ENCODE measurements at places on chromosomes 2 and 18.

- no peak for DNase-seq
Measured at GRCh38 chr2:24337890-24338289, 22.4 kb downstream of the ITSN2 start.

DNA sequence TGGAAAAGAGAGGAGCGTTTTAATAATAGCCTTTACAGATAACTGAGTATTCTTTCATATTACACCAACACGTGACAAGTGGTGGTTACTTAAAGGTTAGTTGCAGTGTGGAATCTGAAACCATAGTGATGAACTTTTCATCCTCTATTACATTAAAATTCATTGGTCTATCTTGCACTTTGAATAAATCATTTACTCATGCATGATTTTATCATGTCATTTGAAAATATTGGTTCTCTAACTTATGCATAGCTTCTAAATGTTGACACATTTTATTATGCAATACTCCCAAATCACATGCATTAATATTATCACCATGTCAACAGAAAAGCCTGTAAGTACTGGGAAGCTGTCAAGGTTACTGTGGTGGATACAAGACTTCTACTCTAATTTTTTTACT lies 1432.2 kb downstream of the LRP1B start:
- DNase-seq: no peak

DNA sequence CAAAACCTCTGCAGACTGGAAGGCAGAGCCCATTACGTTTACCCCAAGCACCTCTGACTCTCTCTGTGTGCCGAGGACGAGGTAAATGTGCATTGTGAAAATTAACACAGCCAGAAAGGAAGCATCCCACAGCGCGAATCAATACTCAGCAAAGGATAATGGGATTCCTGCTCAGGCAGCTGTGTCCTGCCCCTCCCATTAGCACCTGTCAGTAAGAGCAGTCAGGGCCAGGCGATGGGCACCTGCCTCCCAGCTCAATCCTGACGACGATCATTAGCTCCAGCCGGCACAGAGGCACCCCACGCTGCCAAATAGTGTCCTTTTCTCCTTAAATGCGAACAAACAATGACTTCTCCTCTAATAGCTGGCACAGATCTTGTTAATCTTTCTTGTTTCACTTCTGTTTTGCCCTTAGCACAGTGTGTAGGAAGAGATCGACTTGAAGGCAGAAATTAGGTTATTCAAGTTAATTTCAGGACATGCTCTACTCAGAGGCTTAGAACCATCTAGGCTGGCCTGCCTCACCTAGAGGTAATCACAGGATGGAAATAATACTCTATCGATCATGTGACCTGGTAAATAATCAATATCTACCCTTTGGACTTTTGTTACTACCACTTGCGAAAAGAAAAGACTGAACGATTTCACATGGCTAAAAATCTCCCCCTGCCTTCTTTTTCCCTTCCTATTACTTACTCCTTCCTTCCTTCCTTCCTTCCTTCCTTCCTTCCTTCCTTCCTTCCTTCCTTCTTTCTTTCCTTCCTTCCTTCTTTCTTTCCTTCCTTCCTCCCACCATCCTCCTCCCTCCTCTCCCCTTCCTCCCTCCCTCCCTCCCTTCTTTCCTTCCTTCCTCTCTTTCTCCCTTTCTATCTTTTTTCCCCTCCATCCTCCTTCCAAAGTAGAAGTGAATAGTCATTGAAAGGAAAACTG lies 487.9 kb upstream of the ID2 start:
- DNase-seq: peak; percentile 76

DNA sequence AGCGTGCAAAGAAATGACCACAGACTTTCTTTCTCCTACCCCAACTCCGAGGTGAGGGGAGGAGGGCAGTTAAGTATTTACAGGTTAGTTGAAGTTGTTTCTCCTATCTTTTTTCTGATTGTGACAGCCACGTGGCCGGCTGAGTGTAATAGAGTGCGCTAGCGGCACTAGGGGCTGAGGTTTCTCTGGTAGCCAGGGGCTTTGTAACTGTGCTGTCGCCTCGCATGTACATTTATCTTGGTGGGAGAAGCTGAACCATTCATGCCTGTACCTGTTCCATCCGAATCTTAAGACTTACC lies 214.1 kb upstream of the STON1 start:
- peak; percentile 48 for DNase-seq

- DNase-seq: no peak
Measured at GRCh38 chr2:233853883-233854240, 473 bp downstream of the HJURP start.

DNA sequence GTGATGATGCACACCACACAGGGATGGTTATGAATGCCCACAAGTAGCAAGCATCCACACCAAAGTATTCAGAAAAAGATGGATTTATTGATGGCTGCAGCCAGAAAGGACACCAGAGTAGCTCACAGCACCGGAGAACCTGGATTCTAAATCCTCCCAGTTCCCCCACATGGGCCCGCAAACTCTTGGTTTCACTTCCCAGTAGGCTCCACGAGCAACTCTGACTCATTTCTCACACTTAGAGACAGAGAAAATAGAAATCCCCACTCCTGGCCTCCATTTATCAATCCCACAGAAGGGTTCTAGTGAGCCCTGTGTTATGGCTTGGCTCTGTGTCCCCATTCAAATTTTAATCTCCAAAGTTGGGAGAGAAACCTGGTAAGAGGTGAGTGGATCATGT lies 426.7 kb upstream of the MYT1L start:
- DNase-seq: no peak

GRCh38 chr2:112768432-112768831 lies 4.0 kb upstream of the CKAP2L start:
- no peak for DNase-seq

GRCh38 chr2:157785866-157786662 lies 90.1 kb downstream of the ACVR1 start:
- DNase-seq: peak; percentile 41

- DNase-seq: no peak
Measured at GRCh38 chr18:31791817-31792579, 31.3 kb upstream of the SLC25A52 start.

DNA sequence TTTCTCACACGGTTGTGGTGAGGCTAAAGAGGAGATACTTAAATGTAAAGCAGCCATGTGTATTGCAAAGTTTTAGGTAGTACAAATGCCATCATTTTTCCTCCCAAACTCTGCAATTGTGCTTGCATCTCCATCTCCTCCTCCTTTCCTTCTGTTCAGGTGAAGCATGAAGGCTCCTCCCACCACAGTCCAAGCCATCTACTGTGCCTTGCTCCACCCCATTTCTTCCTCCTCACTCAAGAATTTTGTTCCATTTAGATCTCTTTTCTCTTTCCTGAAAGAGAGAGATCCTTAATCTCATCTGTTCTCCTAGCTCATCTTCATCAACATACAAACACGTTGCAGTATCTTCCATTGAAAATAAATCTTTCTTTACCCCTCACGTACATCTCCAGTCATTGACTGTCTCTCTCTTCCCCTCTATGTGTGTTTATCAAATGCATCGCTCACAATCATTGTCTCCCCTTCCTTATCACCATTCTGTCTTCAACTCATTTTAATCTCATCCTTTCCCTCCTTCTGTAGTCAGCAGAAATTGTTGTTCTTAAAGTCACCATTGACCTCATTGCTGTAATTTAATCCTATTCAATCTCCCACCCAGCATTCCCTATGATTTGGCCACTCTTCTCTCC lies 392.1 kb downstream of the RAD51AP2 start:
- no peak for DNase-seq

DNA sequence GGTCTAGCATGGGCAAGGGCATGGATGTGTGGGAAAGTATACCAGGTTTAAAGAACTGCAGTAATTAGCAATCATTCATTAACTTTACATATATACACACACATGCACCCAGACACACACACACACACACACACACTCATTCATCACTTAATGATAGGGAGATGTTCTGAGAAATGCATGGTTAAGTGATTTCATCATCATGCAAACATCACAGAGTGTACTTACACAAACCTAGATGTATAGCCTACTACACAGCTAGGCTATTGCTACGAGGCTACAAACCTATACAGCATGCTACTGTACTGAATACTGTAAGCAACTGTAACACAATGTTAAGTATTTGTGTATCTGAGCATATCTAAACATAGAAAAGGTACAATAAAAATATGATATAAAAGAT lies 83.6 kb downstream of the COLEC12 start:
- DNase-seq: no peak

GRCh38 chr18:12276736-12277554 lies 22.8 kb downstream of the CIDEA start:
- DNase-seq: no peak

DNA sequence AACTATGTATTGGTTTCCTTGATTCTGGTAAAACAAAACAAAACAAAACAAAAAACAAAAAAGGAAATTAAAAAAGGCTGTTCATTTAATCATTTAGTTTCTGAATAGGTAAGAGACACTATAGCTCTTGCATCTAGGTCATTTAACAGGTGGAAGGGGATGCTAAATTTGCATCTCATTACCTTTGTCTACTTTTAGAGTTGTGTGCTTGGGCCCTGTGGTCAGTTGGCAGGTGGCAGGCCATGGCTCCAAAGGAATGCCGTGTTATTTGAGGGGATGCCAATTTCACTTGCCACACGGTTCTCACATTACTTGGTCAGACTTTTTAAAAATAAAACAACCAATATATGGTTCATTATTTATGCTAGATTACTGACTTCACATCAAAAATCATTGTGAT lies 9.2 kb downstream of the GALNT13 start:
- DNase-seq: no peak

DNA sequence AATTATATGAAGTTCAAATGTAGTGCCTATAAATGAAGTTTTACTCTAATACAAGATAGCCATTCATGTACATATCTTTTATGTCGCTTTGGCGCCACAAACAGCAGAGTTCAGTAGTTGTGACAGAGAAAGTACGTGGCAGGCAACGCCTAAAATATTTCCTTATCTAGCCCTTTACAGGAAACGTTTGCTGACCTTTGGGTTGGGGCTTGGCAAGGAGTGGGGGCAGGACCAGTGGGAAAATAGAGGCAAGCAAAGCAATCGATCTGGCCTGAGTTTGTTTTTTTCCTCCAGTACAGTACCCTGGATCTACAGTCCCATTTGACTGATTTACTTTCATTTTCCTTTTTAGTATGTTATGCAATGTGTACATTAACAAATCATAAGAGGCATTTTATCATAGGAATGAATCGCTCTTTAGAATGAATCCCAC lies 13.1 kb downstream of the CCDC68 start:
- no peak for DNase-seq

DNA sequence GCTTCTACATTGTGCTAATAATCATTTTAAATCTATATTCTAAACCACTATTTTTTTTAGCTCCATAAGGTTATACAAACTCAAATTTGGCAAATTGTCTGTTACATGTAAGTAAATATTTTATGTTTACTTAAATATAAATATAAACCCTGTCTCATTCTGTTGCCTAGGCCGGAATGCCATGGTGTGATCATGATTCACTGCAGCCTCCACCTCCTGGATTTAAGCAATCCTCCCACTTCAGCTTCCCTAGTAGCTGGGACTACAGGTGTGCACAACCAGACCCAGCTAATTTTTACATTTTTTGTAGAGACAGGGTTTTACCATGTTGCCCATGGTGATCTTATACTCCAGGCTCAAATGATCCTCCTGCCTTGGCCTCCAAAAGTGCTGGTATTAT lies 124.7 kb downstream of the MEIS1 start:
- DNase-seq: no peak

DNA sequence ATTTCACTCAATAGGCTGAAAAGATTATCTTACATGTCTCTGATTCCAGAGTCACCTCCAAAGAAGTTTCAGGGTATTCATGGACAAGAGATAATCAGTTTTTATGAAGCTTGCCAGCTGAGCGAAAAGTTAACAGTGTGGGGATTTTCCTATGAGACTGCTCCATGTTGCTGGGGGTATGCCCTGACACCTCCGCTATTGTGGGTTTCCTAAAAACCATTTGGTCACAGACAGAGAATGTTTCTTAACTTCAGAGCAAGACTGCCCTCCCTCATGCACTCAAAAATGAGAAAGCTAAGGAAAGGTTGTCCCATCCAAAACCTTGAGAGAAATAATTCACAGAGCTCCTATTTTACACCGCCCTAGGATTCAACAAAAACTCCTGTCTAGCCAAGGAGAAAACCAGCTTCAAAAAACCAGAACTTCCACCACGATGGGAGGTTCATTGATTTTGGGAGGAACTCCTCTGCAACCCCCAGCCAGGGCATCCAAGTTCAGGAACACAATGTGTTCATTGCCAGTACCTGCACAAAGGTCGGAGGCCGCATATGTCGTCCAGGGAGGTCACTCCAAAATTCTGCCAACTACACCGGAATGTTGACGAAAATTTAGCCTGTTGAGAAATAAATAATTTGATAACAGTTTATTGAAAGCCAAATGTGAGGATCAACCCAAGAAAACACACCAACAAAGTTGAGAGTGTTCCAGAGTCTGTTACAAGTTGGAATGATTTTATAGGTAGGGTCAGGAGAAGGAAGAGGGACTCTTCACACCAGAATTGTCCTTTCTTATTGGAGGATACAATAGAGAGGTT lies 104.3 kb downstream of the SP100 start:
- no peak for DNase-seq

- no peak for DNase-seq
Measured at GRCh38 chr18:44602845-44603244, 77.8 kb upstream of the SETBP1 start.

GRCh38 chr18:28065031-28065792 lies 111.7 kb downstream of the CDH2 start:
- no peak for DNase-seq

DNA sequence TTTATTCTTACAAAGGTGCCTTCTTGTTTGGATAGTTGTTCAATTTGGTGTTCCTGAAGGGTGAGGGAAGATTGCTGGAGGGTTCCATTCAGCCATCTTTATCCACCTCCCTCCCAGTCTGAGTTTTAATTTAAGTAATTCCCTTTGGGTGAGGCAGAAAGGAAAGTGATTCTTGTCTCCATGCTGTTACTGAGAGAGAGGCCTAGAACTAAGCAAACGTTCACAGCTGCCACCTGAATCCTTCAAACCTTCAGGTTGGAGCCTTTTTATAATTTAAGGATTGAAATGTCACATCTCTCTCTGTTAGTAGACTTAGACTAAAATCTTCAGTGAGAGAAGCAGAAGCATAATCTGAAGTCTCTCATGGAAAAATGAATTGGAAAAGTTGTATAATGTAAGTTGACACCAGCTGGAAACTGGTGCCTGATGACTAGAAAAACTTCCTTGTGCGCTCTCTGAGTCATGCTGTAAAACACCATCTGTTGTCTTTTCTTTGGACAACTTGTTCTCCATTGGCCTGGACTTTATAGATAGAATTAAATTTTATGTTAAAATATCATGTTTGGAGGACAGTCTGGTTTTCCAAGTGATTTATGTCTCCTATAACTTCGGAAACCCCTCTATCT lies 14.6 kb downstream of the STRADB start:
- no peak for DNase-seq

- DNase-seq: no peak
Measured at GRCh38 chr18:2536493-2536892, 34.8 kb downstream of the METTL4 start.

- DNase-seq: no peak
Measured at GRCh38 chr18:2981212-2981728, 31.7 kb downstream of the LPIN2 start.

DNA sequence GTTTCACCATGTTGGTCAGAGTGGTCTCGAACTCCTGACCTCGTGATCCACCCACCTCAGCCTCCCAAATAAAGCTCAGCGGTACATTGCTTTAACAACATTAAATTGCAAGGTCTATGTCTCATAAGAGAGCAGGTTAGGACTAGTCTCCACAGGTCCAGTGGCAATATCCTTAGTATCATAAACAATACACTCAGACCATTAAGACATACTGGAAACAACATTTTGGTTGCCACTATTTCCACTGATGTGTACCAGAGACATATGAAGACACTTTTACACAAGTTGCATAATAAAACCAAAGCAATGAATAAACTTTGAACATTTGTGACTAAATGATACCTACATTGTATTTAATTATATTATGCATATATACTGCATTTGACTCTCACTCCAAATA lies 1130.0 kb downstream of the TSN start:
- DNase-seq: no peak

Measured in WERI-Rb-1 (cell line).